ENCODE measurements at places on chromosomes 5 and 9.

DNA sequence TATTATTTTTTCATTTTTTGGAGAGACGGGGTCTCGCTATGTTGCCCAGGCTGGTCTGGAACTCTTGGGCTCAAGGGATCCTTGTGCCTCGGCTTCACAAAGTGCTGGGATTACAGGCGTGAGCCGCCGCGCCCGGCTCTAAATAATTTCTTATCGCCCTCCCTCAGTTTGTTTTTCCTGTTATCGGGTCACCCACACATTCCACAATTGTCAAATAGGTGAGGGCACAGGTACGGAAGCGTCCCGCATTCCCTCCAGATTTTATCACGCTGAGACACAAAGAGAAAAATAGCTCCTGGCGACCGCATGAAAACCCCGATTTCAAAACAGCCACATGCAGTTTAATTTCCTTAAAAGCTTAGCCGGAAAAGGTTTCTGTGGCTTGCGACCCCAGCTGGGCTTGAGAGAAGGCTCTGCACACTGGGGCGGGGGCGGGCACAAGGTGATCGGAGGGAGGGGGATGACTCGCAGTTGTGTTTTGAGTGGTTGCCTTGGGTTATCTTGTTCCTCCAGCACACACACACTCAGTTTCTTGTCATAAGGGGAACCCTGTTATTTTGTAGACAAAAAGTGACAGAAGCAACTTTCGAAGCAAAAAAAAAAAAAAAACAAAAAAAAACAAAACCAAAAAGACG, 717 bp upstream of the IQGAP2 start:
- peak; percentile 95 for DNase-seq

GRCh38 chr9:18996211-18996610, 36.8 kb downstream of the SAXO1 start:
- no peak for DNase-seq

DNA sequence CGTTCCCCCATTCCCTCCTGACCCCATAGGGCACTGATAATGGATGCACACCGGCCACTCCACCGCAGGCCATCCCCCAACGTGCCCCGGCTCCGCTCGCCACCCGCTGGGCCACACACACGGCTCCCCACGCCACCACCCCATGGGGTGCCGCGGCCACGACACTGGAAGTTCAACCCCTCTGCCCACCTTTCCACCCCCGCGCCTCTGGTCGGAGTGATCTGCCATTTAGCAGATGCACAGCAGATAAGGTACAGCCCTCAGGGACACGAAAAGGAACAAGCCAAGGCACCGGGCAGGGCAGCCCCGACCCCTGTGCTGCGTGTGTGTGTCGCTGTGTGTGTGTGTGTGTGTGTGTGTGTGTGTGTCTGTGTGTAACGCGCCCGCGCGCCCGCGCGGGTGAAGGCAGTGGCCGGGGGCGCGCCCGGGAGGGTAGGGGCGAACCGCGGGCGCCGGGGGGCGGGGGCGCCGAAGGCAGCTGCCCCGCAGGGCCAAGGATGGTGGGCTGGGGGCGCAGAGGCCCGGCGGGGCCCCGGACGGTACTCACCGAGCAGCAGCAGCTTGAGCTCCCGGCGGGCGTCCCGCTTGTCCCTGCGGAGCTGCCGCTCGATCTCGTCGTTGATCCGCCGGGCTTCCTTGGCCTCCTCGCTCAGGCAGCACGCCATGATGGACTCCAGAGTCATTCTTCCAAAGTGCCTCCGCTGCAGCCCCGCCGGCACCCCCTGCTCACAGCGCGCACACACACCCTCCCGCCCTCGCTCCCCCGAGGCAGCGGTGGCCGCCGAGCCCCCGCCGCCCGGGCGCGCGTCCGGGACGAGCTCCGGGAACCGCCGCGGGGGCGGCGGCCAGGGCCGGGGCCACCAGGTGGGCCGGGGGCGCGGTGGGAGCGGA, 813 bp downstream of the GNAQ start:
- peak; percentile 62 for DNase-seq

DNA sequence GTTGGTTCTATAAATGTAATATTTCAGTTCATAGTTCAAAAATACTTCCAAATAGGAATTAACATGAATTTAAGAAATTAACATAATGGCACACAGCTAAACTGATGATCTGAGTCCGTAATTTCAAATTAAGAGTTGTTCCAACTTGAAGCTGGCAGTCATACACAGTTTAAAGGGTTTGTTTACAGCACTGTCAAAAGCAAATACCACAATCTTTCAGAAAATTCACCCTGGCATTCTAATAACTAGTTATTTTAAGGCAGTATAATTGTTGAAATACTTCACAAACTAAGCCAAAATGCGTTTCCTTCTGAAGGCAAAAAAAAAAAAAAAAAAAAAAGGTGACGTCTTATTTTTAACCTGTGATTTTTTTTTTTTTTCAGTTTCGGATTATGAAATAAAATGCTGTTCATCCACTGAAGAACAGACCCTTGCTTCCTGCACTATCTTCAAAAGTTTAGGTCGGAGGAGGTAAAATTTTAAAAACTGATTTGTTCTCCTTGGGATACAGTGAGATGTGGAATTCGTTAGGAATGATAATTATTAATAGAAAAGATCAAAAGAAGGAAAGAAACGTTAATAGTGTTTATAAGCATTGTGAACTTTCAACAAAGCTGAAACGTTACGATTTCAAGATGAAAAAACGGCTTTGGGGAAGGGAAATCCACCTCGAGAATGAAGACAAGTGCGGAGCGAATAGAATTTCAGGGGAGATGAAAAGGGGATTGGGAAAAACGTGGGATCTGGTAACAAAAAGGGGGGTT, 850 bp downstream of the IL6ST start:
- DNase-seq: peak; percentile 66

GRCh38 chr5:136212252-136212721, 19.3 kb upstream of the SMIM32 start:
- DNase-seq: peak; percentile 20

- DNase-seq: no peak
These were observed 78.3 kb upstream of the TRIO start for GRCh38 chr5:14064841-14065240.

DNA sequence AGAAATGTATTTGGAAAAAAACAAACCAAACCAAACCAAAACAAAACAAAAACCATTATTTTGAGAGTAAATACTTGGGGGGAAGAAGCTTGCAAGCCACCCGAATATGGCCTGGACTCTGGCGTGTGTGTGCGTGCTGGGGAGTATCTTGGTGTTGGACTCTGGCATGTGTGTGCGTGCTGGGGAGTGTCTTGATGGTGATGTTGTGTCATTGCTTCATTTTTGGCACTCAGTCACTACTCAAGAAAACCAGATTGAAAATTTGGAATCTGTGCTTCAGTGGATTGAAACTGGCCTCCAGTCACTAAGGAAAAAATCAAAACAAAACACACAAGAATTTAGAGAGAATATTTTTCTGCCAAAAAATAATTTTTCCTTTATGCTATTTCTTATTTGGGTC, 76.1 kb downstream of the ARRDC3 start:
- no peak for DNase-seq

DNA sequence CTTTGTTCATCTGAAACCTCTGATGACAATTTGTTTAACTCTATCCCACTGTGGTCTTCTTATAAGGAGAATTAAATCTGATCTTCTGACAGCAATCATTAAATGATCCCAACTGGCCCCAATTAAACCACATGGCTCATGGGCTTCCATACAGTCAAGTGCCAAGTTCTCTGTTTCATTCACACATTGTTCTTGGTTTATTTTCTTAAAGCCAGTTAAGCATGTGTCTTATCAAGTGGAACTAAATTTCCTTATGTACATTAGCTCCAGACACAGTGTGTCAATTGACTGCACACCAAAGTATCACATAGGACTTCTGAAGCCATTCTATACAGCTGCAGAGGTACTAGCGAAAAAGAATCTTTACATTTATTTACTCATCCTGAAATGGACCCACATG, 51.2 kb downstream of the MEF2C start:
- DNase-seq: no peak

DNA sequence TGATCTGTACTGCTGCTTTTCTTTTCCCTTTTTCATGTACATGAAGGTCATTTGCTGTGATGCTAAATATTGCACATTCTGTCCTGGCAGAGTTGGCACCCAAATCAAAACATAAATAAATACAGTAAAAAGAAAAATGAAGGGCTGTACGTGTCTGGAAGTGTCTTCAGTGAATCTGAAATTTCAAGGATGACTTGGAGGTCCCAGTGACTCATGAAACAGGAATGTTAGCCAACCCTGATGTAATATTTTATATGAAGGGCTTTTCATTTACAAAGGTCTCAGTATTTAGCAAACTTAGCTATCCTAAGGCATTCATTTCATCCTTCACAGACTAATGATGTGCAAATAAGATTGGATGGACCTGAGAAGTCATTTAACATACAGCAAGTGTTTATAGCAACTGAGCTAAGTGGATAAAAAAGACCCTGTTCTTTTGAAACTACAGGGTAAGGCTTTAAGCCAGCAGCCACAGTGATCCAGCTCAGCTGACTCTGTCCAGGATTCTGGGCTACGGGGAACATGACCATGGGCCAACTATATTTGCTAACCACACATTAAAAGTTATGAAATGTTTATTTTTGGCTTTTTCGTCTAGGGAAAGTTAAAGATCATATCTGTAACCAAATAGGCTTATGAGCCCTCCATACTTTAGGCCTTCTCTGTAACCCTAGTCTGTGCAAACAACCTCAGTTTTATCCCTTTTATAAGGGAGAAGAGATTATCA, 104.0 kb upstream of the DMRTA1 start:
- DNase-seq: no peak

- DNase-seq: no peak
These were observed 35.1 kb downstream of the FGF18 start for GRCh38 chr5:171454549-171454948.
